ENCODE measurements at places on chromosomes 12 and 14.

- no peak for DNase-seq
Observed at GRCh38 chr14:72965249-72965648, 39.0 kb downstream of the DCAF4 start.

DNA sequence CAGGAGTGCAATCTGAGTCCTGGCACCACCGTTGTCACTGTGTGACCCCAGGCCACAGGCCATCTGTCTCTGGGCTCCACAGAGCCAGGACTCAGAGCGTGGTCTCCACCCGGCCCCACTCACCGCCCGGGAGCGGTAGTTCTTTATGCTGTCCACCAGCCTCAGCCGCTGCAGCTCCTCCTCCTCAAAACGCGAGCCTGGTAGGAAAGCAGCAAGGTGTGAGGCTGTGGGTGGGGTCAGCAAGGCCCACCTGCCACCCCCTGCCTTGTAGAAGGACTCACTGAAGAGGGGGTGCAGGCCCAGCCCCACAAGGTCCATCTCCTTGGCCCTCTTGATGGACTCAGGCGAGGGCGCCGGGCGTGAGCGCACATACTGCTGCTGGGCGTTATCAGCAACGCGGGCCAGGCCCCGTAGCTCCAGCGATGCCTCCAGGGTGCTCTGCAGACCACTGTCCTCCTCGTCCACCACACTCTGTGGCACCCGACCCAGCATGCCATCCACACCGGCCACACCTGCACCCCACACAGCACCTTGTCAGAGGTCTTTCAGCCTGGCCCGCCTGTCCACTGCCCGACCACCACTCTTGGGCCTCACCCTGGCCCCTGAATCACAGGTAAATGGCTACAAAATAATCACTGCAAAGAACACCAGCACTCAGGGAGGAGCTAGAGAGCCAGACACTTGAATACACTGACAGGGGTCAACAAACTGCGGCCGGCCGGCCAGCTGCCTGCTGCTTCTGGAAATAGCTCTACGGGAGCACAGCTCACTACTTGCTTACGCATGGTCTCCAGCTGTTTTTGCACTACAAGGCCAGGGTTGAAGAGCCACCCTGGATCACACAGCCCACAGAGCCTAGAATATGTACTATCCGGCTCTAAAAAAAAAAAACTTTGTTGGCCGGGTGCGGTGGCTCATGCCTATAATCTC is 16.3 kb downstream of the CFAP73 start:
- no peak for DNase-seq

DNA sequence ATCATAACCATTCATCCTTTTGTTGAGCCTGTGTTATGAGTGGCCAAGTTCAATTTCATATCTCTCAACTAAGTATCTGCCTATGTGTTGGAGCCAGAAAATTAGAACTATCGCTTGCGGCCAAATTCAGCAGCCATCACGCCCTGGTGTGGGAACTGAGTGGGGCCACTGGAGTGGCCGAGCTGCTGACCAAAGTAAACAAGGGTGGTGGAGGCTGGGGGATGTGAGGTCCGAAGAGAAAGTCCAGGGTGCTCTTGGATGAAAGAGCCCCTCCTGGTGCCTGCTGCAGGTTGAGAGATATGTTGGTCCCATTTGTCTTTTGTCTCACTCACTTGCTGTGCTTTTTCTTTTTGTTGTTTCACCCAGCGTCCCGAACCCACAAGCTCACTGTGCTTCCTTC is 14.9 kb downstream of the ADGRD1 start:
- no peak for DNase-seq

- DNase-seq: no peak
Observed at GRCh38 chr14:79597566-79597965, 613.7 kb downstream of the DIO2 start.

GRCh38 chr12:41293461-41293860 is 105.3 kb downstream of the PDZRN4 start:
- no peak for DNase-seq

GRCh38 chr14:41146391-41146790 is 460.3 kb upstream of the LRFN5 start:
- no peak for DNase-seq
